ENCODE measurements at places on chromosomes 5 and 9.
A peak's percentile ranks its signal among the peaks of the same experiment; 100 is the strongest.

DNA sequence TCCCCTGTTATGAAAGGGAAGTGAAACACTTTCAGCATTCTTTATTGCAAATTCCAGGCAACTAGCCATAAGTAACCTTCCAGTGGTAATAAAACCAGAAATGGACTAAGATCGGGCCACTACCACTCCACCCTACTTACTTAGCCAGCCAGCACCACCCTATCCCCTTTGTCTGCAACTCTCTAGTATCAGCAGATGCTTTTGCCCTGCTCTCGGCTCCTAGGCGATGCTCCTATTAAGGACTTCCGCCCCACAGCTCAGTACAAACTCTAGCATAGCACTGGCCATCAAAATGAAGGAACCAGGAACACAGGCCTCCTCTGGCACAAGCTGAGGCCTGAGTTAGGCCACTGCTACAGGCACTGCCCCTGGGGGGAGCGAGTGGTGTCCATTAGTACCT lies 81.2 kb downstream of the GLDC start:
- no peak for DNase-seq

- DNase-seq, result no peak
These were observed 53.0 kb downstream of the CDC14B start for GRCh38 chr9:96566498-96567202.

GRCh38 chr5:69078921-69079540 lies 14.8 kb upstream of the SLC30A5 start:
- no peak for DNase-seq

DNA sequence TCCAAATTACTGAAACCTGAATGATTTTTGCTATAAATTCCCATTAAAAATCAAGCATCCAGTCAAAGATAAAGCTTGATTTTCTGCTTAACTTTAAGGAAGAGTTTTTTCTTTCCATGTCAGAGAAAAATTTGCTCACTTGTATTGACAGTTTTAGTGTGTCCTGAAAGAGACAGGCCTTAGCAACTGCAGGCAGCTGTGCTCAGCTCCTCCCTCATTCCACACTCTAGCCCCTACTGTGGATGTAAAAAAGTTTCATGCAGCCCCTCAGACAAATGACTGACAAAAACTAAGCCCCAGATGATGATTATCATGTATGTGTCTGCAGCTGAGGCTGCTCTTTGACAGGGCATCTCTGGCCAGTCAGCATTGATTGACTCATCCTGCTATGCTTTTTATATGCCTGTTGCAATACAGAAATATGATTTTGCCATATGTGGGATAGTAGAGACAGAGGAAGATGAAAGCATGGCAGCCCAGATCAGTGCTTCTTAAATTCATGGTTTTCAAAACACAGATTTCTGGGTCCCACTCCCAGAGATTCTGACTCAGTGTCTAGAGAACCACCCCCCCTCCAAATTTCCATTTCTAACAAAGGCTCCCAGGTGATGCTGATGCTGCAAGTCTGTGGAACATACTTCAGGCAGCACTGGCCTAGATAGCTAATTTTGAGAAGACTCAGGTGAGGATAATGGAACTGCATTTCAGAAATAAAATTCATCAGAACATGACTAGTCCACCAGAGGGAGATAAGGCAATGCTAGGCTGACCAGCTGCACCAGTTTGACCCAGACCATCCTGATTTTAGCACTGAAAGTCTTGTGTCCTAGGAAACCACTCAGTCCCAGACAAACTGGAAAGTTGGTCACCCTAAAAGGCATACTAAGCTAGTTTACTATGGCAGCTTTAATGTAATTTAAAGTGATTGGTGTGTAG lies 298.7 kb upstream of the KCNN2 start:
- DNase-seq, result no peak

- no peak for DNase-seq
These were observed 47.1 kb downstream of the CDK5RAP2 start for GRCh38 chr9:120532891-120533290.

- DNase-seq, result no peak
These were observed 55.6 kb upstream of the MELK start for GRCh38 chr9:36517131-36517530.

DNA sequence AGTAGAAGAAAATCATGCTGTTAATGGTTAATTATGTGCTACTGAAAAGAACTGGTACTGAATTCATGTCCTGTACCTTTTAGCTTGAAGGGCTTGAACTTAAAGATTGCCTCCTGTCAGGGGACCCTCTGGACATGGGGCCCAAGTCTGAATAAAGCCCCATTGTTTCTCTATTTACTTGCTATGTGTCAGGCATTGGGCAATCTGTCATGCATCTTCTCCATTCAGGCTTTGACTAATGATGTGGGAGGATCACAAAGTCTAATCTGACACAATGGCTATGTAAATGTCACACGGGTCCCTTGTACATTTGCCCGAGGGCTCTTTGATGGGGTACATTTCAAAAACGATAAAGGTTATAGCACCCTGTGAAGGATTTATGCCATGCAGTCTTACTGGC lies 64.0 kb upstream of the TUSC1 start:
- DNase-seq, result no peak

GRCh38 chr5:94857111-94857510 lies 238.6 kb downstream of the SLF1 start:
- DNase-seq, result no peak

GRCh38 chr5:177128551-177128981 lies 5.0 kb upstream of the NSD1 start:
- no peak for DNase-seq

DNA sequence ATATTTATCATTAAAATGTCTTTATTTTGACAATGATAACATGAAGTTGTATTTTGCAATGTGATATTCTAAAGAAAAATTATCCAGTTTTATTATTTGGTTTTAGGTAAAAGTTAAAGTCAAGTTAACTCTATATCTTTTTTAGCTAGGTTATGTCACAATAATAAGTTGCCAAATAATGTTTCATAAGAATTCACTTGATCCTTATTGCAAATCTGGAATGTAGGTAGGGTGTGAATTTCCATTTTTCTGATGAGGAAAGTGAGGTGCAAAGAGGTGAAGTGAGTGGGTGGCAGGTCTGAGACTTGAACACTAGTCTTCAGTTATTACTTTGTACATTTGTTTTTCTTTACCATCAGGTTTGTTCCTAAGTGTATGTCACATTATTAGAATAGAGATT lies 21.5 kb downstream of the SPINK5 start:
- no peak for DNase-seq

DNA sequence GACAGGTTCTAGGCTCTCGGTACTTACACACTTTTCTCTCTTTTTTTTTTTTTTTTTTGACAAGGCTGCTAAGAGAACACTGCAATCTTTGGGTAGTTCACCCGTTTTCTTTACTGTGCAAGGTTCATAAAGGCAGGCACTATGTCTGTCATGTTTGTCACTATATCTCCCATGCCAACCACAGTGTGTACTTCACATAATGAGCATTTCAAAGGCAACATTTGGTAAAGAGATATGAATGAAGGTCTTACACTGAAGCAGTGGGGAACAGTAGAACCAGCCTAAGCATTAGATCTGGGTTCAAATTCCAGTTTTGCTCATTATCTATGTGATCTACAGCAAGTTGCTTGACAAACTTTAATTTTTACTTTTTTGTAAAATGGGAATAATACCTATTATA lies 1.5 kb upstream of the HMGCR start:
- no peak for DNase-seq

- no peak for DNase-seq
These were observed 316.4 kb upstream of the GRIN3A start for GRCh38 chr9:102054811-102055210.

GRCh38 chr5:34015120-34015822 lies 7.4 kb upstream of the AMACR start:
- no peak for DNase-seq

GRCh38 chr9:95381221-95381620 lies 63.7 kb upstream of the FANCC start:
- peak; percentile 1 for DNase-seq

- DNase-seq, result no peak
These were observed 5.2 kb downstream of the SH2D3C start for GRCh38 chr9:127773272-127773671.

DNA sequence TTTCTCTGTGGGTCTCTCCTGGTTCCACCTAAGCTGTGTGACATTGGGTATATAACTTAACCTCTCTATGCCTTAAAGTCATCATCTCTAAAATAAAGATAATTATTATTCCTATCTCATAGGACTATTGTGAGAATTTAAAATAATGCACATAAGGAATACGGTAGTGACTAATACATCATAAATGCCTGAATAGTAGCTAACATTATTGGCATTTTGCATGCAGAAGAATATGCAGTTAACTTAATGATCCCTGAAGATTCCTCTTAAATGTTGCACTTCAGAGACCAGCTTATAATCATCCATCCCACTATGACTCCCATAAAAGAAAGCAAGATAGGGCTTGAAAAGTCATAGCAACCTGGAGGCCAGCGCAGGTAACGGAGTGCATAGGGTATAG lies 32.4 kb downstream of the OXCT1 start:
- DNase-seq, result no peak

Measured in GM04504 (cell line).